ENCODE measurements at places on chromosomes 3 and 15. TPM values are rescaled to one million over a fixed set of nuclear protein-coding genes. Genes with fewer than 3 reads are reported as not detected.
A peak's percentile ranks its signal among the peaks of the same experiment; 100 is the strongest.

Gene NDN
- total RNA-seq, result 45.1 TPM

Gene NLGN1
- total RNA-seq, result 15.7 TPM

GRCh38 chr3:127590282-127590592 is 296 bp downstream of the TPRA1 start:
- H3K4me3 ChIP-seq, result peak overlapping the region; percentile 86
- DNase-seq, result no peak
- no peak overlapping the region for H3K27ac ChIP-seq
- 0 out of 2 replicates have a peak, but pooled peaks cover 2% of the 10 kb centered on the region for H3K36me3 ChIP-seq

GRCh38 chr3:364287-364686 is 167.7 kb downstream of the CHL1 start:
- H3K4me1 ChIP-seq, result no peaks in the 10 kb centered on the region

- H3K27ac ChIP-seq, result peak overlapping the region; percentile 26
- H3K4me1 ChIP-seq, result peaks cover 25% of the 10 kb centered on the region
- H3K4me3 ChIP-seq, result no peak overlapping the region
- no peaks in the 10 kb centered on the region for H3K36me3 ChIP-seq
- DNase-seq, result no peak
Observed at GRCh38 chr15:68301301-68301700, 23.8 kb downstream of the FEM1B start.

DNA sequence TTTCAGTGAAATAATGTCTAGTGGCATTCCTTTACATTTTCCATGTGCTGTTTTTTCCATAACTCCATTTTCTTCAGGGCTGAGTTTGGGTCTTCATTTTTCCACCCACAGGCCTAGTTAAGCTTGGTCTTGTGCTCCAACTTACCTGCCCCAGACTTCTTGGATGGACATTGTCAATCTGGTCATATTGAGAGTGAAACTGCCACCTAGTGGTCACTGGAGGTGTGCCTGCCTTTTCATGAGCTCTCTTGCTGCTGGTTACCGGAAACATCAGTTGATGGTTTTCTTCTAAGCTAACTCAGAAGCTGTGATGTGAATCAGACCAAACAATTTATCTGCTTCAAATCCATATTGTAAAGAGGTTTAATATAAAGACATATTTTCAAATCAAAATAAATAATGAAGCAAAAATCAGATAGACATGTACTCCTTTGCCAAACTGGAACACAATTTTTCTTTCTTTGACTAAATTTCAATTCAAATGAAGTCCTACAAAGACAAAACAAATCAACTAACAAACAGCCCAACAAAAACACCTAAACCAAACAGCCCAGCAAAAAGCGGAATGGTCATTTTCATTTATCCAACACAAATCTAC is 135.1 kb upstream of the RASGRP1 start:
- no peaks in the 10 kb centered on the region for H3K36me3 ChIP-seq
- peak; percentile 67 for DNase-seq
- H3K27me3 ChIP-seq, result no peaks in the 10 kb centered on the region
- no peak overlapping the region for H3K27ac ChIP-seq

GRCh38 chr15:83559310-83559966 is 94.5 kb upstream of the ADAMTSL3 start:
- H3K4me3 ChIP-seq, result no peak overlapping the region
- H3K36me3 ChIP-seq, result no peaks in the 10 kb centered on the region
- no peak overlapping the region for H3K27ac ChIP-seq
- no peaks in the 10 kb centered on the region for H3K27me3 ChIP-seq
- H3K4me1 ChIP-seq, result 0 out of 2 replicates have a peak, but pooled peaks cover 2% of the 10 kb centered on the region

GRCh38 chr15:84143753-84144314 is 91.7 kb upstream of the GOLGA6L4 start:
- no peak overlapping the region for H3K27ac ChIP-seq
- H3K4me1 ChIP-seq, result no peaks in the 10 kb centered on the region
- no peak for DNase-seq
- H3K4me3 ChIP-seq, result no peak overlapping the region
- peaks cover 9% of the 10 kb centered on the region for H3K27me3 ChIP-seq

Gene BCHE
- 1.7 TPM for total RNA-seq

Gene CACNA2D3
- total RNA-seq, result 4.0 TPM

GRCh38 chr3:77303955-77304699 is 264.2 kb downstream of the ROBO2 start:
- peaks cover 20% of the 10 kb centered on the region for H3K4me1 ChIP-seq
- no peak overlapping the region for H3K27ac ChIP-seq
- DNase-seq, result no peak
- no peaks in the 10 kb centered on the region for H3K27me3 ChIP-seq
- H3K36me3 ChIP-seq, result no peaks in the 10 kb centered on the region

Gene KCNMB2
- not detected for total RNA-seq

Gene CSPG5
- 3.3 TPM for total RNA-seq

Measured in WTC11 (cell line).